ENCODE measurements at places on chromosomes 1 and 21.

DNA sequence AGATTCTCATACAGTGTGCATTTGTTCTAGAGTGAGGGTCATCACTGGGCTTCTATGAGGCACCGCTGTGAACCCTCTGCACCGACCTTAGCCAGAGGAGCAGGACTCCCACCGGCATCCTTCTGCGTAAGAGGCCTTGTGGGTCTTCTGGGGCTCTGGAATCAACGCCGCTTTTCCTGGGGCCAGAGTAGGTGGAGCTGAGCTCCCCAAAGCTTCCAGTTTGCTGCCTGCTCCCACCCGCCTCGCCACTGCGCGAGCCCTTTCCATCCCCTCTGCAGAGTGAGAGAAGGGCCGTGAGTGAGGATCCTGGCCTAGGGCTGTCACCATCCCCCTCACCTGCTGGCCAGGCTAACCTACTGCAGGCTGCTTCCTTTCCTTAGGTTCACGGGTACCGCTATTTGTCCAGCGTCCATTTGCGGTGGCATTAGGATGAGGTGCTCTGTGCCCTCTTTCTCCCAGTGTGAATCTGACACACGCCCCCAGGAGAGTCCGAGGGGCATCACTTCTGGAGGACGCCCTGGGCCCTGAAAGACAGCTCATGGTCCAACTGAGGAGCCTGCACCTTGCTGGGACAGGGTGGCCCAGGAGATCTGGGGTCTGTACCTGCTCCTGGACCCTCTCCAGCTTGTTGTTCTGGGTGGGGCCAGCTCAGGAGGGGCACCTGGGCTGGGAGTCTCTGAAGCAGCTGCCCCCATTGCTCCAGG lies 36.2 kb downstream of the UMODL1 start:
- DNase-seq = no peak

DNA sequence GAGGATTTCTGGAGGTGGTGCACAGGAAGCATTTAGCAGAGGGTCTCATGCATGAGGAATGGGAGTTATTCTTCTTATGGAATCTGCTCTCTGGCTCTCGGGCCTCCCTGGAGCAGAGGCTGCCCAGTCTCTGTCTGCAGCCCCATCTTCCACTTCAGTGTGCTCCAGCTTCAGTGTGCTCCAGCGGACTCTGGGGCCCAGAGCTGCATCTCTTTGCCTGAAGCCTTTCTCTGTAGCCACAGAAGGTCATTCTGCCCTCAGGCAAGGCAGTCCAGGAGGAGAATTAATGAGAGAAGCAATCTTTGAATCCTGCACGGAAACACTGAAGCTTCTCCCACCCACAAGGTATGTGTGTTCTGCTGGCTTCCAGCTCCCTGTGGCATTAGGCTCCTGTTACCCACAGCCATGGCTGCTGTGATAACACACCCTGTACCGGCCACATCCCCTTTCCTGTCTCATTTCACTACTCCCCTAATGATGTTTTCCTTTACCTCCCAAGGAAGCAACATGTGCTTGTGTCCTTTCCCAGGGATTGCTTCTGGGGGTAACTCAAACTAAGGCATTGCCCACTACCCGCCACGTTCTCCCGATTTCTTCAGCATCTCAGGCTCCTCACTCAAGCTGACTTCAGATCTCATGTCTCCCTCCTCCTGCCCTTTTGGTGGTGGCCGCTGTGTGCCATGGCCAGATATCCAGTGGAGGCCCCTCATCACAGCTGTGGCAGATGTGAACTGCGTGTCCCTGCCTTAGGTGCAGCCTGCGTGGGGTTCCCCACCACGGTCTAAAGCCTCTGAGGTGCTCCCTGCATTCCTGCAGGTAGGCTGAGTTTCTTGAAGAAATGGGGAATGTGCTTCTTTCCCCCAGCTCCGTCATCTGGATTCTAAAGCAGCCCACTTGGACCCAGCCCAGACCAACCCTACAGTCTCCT lies 181.2 kb upstream of the GALNT2 start:
- no peak for DNase-seq

DNA sequence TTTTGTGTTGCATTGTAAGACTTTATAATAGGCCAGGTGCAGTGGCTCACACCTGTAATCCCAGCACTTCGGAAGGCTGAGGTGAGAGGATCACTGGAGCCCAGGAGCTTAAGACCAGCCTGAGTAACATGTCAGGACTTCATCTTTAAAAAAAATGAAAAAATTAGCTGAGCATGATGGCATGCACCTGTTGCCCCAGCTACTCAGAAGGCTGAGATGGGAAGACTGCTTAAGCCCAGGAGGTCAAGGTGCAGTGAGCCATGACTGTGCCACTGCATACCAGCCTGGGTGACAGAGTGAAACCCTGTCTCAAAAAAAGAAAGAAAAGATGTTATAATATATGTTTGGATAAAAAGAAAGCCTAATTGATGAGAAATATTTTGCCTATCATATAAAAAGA lies 34.9 kb downstream of the HMCN1 start:
- DNase-seq = no peak

- DNase-seq = no peak
Observed at GRCh38 chr1:156259805-156260204, 11.9 kb upstream of the PAQR6 start.

All from NCI-H524 (cell line).